ENCODE measurements at places on chromosomes 11 and 22.

DNA sequence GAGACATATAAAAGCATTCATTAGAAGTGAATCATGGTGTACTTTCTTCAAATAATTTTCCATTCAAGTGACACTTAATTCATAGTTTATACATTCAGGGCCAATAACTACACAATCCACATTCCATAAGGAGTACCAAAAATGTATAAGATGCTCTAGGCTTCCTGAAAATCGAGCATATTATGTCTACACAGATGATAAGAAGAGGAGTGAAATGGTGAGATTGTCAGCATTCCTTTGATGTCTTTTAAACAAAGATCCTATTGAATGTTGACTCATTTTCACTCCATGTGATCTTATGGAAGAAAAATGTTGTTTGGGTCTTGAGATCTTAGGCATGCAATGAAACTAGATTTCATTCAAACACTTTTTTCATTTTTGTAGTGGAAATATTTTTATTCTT lies 843.2 kb downstream of the KCNA4 start:
- no peak for DNase-seq

GRCh38 chr22:49266561-49267519 lies 560.8 kb downstream of the BRD1 start:
- no peak for DNase-seq

GRCh38 chr11:97109078-97109477 lies 719.3 kb downstream of the JRKL start:
- DNase-seq: no peak

- no peak for DNase-seq
These were observed 1.5 kb upstream of the LARGE1 start for GRCh38 chr22:33921525-33922348.

GRCh38 chr11:33376331-33377310 lies 119.4 kb downstream of the HIPK3 start:
- no peak for DNase-seq

DNA sequence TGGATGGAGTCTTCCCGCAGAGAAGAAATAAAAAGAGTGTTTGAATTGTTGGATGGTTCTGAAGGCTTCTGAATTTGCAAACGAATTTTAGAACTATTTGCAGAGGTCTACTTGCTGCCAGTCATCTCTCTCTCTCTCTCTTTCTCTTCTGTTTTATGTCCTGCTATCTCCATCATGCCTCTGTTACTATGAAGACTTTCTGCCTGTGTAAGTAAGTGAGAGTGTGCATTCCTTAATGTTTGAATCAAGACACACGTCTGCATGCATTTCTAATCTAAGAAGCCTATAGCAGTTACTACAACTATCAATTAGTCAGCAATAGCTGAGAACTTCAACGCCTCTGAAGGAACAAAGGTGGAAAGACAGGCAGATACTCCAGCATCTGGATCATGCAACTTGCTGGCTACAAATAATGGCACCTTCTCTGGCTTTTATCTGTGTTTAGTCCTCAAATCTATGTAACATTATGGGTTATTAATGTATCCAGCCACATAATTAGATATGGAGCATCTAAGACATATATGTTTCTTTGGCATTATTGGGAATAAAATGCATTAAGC lies 191.5 kb upstream of the BLID start:
- no peak for DNase-seq

- no peak for DNase-seq
These were observed 39.9 kb downstream of the BMAL1 start for GRCh38 chr11:13317293-13318080.

DNA sequence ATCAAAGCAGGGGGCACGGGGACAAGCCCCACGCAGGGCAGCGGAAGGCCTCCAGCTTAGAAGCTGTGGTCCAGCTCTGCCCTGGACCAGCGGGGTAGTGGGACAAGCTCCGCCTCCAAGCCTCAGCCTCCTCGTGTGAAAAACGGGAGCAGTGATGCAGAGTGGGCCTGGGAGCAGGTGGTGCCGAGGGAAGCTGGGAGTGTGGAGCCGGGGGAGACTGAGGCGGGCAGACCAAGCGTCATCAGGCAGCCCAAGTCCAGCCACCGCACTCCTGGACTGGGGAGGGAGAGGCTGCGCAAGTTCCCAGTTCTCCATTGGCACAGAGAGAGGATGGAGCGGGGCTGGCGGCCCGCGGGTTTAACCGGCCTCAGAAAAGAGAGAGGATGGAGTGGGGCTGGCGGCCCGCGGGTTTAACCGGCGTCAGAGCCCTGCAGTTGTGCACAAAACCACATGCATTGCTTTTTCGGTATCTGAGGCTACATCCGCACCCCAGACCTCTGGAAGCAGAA lies 68.1 kb upstream of the PHF21B start:
- no peak for DNase-seq

- DNase-seq: no peak
These were observed 13.5 kb downstream of the DTX4 start for GRCh38 chr11:59185386-59185945.

GRCh38 chr22:38718414-38718813 lies 12.7 kb downstream of the GTPBP1 start:
- no peak for DNase-seq

DNA sequence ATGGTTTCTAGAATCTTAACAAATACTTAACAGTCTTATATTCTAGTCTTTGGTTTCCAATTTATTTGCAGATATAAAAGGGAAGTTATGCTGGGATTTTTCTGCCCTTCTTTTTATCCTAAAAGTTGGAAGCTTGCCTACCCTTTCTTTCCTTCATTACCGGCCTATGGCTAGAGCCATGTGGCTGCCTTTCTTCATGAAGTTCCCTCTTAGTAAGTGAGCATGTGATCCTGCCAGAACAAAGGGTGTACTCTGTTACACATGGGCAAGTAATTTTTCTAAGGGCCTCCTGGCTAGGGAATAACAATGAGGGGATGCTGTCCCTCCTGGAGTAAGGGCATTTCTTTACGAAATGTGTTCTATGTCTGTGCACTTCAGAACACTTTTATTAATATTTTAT lies 252.1 kb upstream of the PITPNB start:
- DNase-seq: no peak

DNA sequence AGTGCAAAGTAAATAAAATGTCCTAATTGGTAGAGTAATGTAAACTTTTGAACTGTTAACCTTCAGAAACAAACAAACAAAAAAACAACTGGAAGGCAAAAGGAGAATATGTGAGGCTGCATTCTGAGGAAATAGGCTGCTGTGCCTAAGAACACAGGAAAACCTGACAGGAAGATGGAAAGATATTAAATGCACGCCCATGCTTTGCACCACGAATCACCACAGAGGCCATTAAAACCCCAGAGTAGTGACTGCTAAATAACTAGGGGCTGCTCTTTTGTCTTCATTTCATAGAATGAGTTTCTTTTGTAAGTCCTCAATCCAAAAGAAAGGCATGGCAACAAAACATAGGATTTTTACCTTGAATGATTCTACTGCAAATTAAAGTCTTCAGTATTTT lies 436.0 kb downstream of the RAB38 start:
- DNase-seq: no peak

GRCh38 chr11:86134580-86135318 lies 65.9 kb upstream of the PICALM start:
- DNase-seq: no peak

DNA sequence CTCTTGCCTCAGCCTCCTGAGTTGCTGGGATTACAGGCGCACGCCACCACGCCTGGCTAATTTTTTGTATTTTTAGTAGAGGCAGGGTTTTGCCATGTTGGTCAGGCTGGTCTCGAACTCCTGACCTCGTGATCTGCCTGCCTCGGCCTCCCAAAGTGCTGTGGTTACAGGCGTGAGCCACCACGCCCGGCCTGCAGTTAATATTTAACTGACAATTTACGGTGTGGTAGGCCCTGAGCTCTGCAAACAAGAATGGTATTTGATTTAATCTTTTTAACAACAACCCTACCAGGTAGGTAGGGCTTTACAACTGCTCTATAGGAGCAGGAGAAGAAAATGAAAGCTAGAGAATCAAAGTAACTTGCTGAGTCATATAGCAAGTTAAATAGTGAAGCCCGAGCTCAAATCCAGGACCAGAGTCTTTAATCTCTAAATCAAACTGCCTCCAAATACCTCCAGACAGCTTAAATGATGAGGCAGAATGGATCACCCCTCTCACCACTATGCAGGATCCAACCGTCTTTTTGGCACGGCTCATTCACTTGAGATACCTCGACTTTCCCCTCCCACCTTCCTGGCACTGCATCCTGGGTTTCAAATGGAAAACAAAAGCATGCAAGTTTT lies 9.4 kb downstream of the UEVLD start:
- DNase-seq: no peak

DNA sequence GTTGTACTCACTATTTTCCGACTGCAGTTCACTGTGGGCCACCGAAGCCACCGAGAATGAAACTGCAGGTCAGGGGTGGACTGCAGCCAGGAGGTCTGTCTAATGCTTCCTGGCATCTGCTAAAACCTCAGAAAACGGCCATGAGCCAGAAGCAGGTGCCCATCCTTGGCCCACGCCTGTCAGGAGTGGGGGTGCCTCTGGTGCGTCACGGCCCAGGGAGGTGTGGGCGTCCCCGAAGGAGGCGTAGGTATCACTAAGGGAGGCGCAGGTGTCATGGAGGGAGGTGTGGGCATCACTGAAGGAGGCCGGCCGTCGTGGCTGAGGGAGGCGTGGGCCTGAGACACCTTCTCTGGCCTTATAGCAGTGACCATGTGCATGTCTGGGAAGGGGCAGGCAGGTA lies 456.2 kb downstream of the TBC1D22A start:
- DNase-seq: no peak

DNA sequence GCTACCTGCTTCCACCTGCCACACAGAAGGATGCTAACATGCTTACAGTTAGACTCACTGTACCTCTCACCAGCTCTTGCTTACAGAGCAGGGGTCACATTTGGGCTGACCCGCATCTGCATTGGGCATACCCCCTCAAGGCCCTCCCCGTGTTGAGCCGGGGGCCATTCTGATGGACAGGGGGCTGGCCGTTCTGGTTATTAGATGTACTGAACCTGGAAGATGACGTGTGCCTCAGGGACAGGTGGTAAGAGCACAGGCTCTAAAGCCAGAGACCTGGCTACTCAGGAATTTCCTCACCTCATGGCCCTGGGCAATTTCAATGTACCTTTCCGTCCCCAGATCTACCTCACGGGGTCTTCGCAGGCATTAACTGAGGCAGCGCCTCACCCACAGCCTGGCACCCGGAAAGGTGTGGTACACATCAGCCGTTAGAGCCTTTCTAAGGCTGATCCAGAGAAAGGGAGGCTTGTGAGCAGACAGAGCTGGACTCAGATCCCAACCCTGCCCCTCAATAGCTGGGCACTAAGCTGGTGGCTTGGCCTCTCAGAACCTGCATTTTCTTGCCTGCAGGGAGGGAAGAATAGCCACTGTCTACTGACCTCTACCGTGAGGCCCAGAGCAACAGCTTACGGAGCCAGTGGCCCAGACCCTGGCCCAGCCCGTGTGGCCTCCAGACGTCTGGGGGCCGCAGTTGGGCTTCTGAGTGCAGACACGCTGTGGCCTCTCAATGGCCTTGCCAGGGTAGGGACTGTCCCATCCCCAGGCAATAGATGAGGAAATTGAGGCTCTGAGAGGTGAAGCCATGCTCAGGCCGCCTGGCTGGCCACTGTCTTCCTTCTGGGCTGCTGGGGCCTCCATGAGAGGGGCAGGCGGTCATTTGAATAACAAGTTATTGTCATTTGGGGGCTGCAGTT lies 100.6 kb downstream of the MORC2 start:
- DNase-seq: no peak

DNA sequence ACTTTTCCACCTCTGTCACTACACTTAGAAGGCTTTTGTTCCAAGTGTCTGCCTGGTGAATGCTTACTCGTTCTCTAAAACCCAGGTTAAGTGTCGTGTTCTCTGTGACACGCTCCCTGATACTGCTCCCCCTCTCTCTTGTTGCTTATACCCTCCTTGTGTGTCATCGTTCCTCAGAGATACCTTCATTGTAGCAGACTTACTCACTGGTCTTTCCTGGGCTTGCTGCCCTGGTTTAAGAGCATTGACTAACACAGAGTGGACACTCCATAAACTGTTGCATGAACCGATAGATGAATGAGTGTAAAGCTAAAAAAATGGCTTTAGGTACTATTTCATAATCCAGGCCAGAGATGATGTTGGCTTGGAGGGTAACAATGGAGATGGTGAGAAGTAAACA lies 171.3 kb downstream of the GRIK4 start:
- no peak for DNase-seq

DNA sequence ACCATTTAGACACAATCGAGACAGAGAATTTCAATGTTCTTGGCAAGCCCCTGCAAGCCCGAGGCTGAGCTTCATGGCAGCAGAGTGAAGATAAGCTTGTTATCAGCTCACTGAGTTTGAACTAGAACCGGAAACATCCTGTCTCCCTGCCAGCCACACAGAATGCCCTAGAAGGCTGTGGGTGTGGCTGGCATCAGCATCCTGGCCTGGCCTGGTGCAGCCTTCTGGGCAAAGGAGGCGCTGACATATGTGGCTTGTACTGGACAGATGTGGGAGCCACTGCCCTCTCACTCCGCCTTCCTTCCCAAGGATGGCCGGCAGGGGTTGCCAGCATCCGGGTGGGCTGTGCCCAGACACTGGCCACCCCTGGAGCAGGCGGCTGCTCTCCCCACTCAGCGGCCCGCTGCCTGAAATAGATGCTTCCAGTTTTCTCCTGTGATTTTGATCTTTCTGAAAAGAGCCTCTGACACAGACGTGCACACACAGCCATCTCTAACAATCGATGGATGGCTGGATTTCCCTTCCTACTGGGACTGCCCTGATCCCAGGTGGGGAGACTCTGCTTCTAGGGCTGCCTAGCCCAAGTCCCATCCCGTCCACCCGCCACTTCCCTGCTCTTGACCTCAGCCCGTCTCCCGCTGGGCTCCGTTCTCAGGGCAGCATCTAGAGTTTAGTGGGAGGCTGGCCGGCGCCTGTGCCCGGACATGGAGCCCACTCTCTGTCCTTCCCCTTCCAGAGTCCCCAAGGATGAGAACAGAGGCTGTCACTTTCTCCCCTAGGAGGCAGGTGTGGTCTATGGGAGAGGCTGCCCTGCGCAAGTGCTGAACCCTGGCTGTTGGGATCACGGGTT lies 149.7 kb downstream of the CTTN start:
- DNase-seq: no peak

DNA sequence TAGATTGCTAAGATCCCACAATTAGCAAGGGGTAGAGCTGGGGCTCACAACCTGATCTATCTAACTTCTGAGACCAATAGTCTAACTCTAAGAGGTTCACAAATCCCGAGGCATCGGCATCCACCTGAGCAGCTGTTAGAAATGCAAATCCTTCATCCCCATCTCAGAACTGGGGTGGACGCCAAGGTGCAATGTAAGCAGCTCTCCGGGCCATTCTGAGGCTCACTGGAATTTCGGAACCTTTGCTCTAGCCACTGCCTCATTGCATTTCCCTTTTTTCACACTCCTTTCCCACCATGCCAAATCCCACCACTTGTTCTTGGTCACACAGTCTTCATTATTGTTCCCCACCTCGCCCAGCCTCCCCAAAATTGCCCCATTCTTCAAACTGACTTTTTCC lies 29.8 kb downstream of the MAML2 start:
- DNase-seq: no peak

DNA sequence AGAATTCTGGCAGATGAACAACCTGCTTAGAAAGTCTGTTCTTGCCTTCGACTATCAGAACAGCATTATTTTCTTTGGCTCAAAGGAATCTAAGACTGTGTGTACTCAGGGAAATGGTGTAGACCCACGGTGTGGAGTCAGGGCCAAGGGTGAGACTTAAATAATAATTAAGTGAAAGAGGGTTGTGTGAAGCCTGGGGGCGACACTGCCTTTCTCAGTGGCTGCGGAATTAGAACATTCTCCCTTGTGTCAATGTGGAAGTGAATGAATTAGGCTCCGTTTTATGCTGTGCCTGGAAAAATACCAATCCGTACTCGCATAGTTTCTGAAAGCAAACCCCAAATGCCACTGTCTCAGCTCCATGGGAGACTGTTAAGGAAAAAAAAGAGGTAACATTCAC lies 50.7 kb downstream of the NAV2 start:
- DNase-seq: no peak

- DNase-seq: no peak
These were observed 10.0 kb downstream of the PVALB start for GRCh38 chr22:36806835-36807234.

Data from activated T-helper 1 cell treated with Interleukin-2 at 50 U/mL for 16 hours (primary cell).